ENCODE measurements at places on chromosomes 7 and 10. TPM values are rescaled to one million over a fixed set of nuclear protein-coding genes. Genes with fewer than 3 reads are reported as not detected.

The ELN gene
- 0.70 TPM for total RNA-seq

The WEE2 gene
- total RNA-seq, result not detected

The TAS2R4 gene
- 1.3 TPM for total RNA-seq

The NXPH1 gene
- total RNA-seq, result not detected

The SRRM3 gene
- 5.1 TPM for total RNA-seq

- H3K4me3 ChIP-seq, result no peak overlapping the region
- H3K27me3 ChIP-seq, result no peaks in the 10 kb centered on the region
- no peaks in the 10 kb centered on the region for H3K4me1 ChIP-seq
- DNase-seq, result no peak
- H3K27ac ChIP-seq, result no peak overlapping the region
- H3K36me3 ChIP-seq, result no peaks in the 10 kb centered on the region
Observed at GRCh38 chr7:17368856-17369524, 70.5 kb downstream of the AHR start.

DNA sequence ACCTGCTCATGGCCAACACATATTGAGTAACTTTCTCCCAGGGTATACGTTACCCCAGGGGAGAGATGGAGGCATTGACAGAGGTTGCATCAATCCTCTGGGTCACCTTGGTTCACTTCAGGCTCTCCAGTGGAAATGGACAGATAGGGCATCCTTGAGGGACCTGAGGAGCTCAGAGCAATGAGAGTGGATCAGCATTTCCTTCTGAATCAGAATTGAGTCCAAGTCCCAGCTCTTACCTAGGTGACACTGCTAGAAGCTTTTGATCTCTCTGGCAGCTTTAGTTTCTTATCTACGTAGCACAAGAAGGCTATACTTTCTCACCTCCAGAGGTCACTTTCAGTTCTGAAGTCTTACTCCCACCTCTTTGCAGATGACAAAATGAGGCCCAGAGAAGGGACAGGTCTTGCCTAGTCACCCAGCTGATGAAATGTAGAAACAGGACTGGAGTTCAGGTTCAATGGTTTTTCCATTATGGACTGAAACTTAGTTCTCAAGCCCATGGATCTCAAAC, 35.2 kb downstream of the PANK1 start:
- DNase-seq, result no peak
- H3K27me3 ChIP-seq, result no peaks in the 10 kb centered on the region
- no peaks in the 10 kb centered on the region for H3K4me1 ChIP-seq

DNA sequence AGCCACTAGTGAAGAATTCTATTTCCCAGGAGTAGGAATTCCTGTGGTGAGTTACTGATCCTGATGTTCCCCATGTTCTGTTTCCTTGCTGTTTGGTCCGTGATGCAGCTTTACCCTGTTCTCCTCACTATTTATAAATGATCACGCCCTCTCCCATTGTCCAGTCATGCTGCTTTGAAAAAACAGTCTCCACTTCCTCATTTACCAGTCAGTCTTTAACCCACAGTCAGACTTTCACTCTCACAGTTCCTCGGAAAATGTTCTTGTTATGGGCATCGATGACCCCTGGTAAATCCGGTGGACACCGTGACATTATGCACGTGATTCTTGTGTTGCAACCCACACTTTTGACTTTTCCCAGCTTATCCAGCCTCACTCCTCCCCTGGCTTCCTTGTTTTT, 14.4 kb downstream of the SCIN start:
- no peaks in the 10 kb centered on the region for H3K4me1 ChIP-seq
- H3K36me3 ChIP-seq, result no peaks in the 10 kb centered on the region
- DNase-seq, result no peak

DNA sequence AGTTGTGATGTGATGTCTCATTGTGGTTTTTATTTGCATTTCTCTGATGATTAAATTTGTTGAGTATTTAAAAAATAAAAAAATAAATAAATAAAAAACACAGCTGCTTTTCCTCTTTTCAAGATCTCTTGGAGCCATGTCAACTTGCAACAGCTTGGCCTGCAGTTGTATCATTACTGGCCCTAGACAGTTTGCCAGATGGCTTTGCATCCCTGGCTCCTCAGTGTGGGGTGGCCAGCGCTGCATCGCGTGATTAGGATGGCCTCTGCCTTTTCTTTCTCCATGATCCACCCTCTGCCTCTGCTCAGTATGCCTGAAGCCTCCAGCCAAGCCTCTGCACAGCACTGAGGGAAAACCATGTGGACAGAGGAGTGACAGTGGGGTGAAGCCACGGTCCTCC, 96.8 kb downstream of the PPP1R3C start:
- no peaks in the 10 kb centered on the region for H3K36me3 ChIP-seq
- H3K27me3 ChIP-seq, result no peaks in the 10 kb centered on the region
- H3K4me3 ChIP-seq, result no peak overlapping the region
- H3K4me1 ChIP-seq, result no peaks in the 10 kb centered on the region
- DNase-seq, result no peak
- H3K27ac ChIP-seq, result no peak overlapping the region

DNA sequence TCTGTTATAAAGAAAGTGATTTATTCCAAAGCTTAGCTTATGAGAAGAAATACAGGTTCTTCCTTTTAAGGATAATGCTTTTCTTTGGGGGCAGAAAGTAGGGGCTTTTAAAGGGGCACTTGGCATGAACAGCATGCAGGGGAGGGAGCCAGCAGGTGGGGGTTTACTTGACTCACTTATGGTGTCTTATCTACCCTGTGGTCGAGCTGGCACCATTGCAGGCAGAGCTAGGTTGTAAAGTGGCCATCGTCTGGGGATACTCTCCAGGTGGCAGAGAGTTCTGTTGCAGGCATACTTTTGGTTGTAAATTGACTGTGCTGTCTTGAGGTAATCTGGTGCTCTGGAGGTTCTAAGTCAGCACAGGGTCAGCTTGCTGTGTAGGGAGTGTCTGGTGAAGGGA, 26.3 kb upstream of the IFRD1 start:
- H3K36me3 ChIP-seq, result no peaks in the 10 kb centered on the region
- H3K4me3 ChIP-seq, result no peak overlapping the region
- H3K27ac ChIP-seq, result no peak overlapping the region
- H3K27me3 ChIP-seq, result no peaks in the 10 kb centered on the region
- DNase-seq, result no peak

DNA sequence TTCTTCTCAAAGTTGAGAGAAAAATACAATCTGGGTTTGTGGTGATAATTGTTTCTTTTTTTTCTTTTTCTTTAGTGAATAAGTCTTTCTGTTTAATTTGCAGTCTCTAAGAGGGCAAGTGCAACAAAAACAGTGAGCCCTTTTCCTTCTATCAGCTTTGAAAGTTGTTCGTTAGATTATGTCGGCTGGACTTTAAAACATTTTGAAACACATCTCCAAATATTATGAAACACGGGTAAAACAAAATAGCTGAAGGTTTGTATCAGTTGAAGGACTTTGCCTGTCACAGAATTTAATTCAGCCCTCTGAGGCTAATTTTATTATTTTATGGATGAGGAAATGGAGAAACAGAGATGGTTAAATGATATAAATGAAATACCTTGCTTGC, 85.3 kb downstream of the AGMO start:
- DNase-seq, result no peak
- H3K27me3 ChIP-seq, result no peaks in the 10 kb centered on the region
- H3K4me1 ChIP-seq, result no peaks in the 10 kb centered on the region
- no peak overlapping the region for H3K27ac ChIP-seq
- no peak overlapping the region for H3K4me3 ChIP-seq

DNA sequence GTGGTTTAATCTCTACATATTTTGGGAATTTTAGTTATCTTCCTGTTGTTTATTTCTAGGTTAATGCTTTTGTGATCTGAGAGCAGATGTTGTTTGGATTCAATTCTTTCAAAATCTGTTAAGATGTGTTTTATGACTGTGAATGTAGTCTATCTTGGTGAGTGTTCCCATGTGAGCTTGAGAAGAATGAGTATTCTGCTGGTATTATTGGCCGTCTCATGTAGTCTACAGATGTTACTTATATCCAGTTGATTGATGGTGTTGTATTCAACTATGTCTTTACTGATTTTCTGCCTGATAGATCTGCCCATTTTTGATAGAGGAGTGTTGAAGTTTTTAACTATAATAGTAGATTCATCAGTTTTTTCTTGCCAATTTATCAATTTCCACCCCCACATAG, 141.4 kb upstream of the FOXP2 start:
- H3K27ac ChIP-seq, result no peak overlapping the region
- no peak for DNase-seq
- H3K4me1 ChIP-seq, result no peaks in the 10 kb centered on the region
- H3K27me3 ChIP-seq, result no peaks in the 10 kb centered on the region
- H3K4me3 ChIP-seq, result no peak overlapping the region
- no peaks in the 10 kb centered on the region for H3K36me3 ChIP-seq
